Stimulated activated CD8-positive, alpha-beta memory T cell treated with anti-CD3 and anti-CD28 coated beads, Interleukin-4, amount 100 ng/mL, for 1 hour (primary cell): ENCODE measurements at places on chromosomes 7 and 10.
A peak's percentile ranks its signal among the peaks of the same experiment; 100 is the strongest.

GRCh38 chr10:89535171-89536012 lies at the start of gene SLC16A12:
Gene SLC16A12 (minus strand): TSS chr10:89535594. CDS start chr10:89462578, 73,016 bp downstream.
- no peak for DNase-seq

DNA sequence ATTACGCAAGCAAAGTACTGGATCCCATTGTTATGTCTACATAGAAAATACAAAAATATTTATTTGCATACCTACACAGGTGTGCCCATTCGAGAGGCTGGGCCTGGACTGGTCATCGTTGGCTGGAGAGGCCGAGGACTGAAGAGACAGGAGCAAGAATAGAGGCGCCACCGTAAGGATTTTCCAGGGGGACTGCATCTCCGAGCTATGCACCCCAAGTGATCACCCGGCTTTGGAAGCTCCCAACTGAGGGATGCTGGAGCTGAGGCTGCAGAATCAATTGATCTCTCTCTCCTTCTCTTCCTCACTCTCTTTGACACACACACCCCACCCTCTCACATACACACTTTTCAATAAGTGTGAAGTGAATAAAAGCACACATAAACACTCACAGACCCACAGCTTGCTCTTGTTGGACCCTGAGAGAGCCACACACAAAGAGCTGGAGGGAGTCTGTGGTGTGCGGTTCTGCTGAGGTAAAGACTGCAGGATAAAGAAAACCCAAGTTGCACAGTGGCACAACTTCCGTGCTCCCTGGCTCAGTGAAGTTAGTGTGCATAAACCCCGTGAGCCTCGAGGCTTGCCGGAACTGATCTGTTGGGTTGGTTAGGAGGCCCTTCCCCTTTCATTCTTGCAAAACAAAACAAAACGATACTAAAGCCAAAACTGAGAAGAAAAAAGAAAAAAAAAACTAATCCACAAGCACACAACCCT lies at the start of gene AOAH:
Gene AOAH, minus strand, starts transcription at position 544 of the 714 bp plus-strand sequence. Its CDS starts 346 bp downstream, at position 198.
- DNase-seq = peak; percentile 55

- no peak for DNase-seq
These were observed 88.8 kb upstream of the DDC start for GRCh38 chr7:50653981-50654425.

GRCh38 chr7:122802301-122802751 lies 83.9 kb downstream of the CADPS2 start:
- DNase-seq = no peak

DNA sequence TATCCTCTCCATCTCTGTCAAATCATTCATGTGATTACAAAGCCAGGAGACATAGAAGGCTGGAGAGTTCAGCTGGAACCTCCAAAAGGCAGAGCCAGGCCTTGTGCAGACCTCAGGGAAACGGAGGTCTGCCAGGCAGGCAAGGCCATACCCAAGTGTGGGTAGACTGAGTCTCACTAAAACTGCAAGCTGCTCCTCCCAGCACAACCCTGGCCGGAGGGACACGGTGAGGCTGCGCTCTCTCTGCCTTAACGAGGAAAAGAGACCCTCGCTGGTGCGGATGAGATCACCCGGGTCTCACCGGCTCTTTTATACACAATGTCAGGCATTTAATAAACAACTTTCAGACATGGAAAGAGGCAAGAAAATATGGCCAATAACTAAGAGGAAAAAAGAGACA lies 66.1 kb upstream of the INPP5A start:
- no peak for DNase-seq

- DNase-seq = no peak
These were observed 160.9 kb downstream of the LRRC4 start for GRCh38 chr7:127870231-127870907.

DNA sequence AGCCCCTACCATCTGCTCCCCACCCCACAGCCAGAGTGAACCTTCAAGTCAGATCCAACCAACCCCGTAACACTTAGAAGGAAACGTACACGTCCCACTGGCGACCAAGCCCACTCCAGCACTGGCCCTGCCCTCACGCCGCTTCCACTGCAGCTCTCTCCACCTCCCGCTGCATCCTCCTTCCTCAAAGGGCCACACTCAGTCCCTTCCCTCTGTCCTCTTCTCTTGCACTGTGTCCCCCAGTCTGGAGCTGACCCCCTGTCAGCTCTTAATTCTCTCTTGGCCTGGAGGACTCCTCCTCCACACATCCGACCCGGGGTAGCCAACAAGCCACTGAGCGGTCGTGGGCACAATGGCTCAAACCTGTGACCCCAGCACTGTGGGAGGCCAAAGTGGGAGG lies 85.8 kb downstream of the PROSER2 start:
- no peak for DNase-seq

- DNase-seq = no peak
These were observed 2.4 kb downstream of the TRPV6 start for GRCh38 chr7:142883145-142883544.

DNA sequence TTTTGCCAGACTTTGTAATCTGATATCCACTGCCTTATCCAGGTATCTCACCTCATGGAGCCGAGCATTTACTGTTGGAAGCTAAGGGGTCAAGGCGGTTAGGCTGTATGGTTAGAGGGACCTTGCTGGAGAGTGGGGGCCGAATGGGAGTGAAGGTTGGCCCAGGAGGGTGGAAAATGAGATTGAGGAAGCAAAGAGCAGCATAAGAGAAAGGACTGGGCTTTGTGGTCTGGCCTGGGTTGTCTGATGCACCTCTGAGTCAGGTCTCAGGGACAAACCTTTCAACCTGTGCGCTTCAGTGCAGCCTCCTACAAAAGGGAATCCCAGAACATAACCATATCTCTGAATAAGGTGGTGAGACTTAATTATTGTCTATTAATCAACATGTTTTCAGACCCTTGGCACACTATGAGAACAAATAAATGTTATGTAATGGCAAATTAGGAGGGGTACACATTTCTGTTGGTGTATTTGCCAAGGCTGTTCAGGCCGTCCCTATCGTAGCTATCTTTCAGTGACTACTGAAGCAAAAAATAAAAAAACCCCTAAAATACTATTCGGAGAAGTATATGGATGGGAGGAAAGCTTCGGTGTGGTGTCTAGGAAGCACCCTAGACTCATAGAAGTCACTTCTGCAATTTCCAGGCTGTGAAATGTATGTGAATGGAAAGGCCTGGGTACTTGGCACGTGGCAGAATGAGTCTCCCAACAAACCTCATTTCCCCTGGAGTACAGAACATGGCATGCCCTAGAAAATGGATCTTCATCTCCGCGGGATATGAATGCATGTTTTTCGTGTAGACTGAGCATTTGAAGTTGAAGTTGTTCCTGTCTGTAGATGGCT lies 4.3 kb downstream of the CAMK1D start:
- DNase-seq = no peak

GRCh38 chr7:150569245-150569955 lies 2.2 kb downstream of the GIMAP4 start:
- no peak for DNase-seq

GRCh38 chr10:71727105-71727737 lies 7.6 kb upstream of the C10orf105 start:
- DNase-seq = no peak

DNA sequence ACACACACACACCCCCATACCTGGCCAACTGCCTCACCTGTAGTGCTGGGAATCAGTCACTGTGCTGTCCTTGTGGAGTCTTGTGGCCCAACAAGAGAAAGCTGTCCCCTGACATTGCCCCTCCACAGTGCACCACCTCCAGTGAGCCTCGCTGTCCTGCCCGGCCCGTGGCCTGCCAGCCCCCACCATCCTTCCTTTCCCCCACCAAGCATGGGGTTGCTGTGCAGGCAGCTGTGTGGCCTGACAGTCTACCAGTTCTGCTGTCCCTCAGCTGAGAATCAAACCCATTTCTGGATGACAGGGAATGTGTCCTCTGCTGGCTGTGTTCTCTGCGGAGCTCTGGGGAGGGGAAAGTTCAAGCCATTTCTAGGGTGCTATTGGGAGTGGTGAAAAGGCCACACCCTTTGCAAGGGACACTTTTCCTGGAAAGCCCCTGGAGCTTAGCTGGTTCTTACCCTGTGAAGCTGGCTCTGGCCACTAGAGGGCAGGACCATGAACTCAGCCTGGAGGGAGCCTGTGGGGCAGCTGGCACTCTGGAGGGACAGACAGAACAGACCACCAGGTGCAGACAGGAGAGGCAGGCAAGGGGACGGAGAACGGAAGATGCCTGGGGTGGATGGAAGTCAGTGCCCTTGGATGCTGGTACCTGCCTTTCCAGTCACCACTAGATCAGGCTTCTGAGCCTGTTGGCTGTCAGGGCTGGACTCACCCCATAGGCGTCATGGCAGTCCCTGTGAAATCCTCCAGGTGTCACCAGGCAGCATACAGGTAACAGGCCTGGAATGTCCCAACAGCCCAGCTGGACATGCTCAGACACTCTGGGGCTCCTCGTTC lies 10.5 kb upstream of the MTPAP start:
- DNase-seq = no peak

DNA sequence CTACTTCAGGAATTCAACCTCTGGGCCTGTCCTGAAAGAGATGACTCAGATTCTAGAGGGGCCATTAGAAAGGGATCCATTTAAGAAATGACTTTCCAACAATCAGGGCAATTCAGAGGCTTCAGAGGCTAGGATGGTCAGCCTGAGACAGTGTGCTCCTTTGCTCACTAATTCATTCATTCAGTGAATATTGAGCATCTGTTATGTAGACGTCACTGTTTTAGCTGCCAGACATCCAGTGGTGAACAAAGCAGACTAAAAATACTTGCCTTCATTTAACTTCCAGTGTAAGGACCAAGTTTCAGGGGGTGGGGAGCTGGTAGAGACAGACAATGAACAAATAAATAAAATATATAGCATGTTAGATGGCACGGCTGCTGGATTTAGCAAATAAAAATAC lies 1.6 kb downstream of the KIAA1217 start:
- no peak for DNase-seq

DNA sequence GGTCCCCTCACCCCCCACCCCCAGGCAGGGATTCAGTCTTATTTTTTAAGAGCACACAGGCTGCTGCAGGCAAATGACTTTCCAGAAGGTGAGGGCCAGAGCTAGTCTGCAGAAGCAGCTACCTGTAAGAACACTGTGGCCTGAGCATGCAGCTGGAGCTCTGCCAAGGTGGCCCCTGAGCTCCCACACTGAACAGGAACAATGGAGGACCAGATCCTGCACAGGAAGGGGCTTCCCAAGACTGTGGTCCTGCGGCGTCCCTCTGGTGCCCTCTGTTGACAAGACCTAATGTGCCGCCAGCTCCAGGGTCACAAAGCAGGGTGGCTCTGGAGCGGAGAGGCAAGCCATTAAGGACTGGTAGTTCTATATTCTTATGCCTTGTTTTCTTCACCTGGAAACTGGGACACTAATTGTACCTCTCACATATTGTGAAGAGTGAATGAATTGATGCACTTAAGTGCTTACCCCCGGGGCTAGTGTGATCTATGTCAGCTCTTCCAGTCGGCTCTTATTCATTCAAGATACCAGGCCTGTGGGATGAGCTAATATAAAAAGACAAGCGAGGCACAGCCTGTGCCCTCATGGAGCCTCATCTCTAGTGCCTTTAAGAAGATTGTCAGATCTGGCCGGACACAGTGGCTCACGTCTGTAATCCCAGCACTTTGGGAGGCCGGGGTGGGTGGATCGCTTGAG lies 8.0 kb upstream of the BEND7 start:
- DNase-seq = no peak

DNA sequence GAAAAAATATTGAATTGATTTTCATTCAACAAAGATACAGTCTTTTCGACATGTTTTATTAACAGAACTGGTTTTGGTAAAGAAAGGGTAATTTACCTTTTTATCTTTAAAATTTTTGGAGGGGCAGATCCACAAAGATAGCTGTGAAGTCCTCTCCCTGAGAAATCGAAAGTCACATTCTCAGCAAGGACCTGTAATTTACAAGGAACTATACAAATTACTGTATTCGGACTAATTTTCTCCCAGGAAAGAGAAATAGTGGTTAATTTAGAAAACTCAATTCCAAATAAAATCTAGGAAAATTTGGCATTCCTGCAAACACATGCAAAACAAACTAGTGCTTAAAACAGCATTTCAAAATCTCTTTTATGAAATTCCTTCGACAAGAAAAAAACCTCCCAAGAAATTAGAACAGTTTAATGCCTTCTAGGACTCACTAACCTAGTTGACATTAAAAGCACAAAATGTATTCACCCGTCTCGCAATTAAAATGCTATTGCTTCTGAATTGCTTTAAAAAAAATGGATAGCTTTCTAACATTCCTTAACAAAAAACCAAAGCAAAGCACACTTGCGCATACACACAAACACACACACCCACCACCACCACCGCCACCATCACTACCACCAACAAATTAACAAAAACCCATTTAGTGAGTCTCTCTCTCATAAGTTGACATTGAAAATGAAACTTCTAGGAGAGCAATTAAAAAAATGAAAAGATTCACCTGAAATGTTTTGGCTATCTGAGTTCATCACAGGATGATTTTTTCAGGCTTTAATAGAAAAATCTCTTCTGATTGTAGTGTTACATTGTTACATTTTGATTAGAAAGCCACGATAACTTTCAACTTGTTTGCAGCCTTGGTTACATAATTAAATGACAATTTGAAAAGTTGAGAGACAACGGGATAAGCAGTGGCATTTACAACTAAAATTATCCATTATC lies 4.0 kb upstream of the NKX2-3 start:
- DNase-seq = no peak

GRCh38 chr7:87580636-87581035 lies 20.0 kb downstream of the ABCB1 start:
- DNase-seq = no peak

- DNase-seq = no peak
These were observed 457 bp downstream of the PLOD3 start for GRCh38 chr7:101216860-101217387.

GRCh38 chr7:15707570-15707969 lies 21.1 kb upstream of the MEOX2 start:
- no peak for DNase-seq

- DNase-seq = no peak
These were observed 242.2 kb downstream of the ARL4A start for GRCh38 chr7:12929476-12930140.

DNA sequence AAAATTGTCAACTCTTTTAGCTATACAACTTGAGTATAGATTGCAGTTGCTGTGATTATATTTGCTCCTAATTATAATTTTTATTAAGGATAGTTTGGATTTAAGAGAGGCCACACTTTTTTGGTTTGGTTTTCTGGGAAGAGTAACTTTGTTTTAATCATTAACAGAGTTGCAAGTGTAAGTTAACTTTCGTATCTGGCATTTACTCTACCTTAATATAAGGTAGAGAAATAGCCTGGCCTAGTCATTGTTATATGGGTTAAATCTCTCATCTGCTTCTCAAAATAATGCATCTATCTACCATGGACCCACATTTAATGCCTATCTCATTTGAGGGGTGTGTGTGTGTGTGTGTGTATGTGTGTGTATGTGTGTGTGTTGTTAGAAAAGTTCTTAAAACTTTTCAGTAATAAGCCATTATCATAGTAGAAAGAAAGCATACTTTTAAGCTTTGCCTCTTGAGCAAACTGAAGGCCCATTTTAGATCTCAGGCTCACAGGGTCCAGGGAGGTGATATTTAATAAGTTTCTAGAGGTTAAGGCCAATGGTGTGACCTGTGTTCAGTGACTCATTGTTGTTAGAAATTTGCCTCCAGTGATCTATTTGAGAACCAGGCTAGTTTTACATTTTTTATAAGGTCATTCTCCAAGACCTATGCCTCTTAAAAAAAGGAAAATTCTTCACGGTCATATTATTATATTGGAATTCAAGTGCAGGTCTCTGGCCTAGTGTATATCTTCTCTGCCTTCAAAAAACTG lies 10.9 kb upstream of the TEX47 start:
- DNase-seq = no peak
